ENCODE measurements at places on chromosomes 1 and 21.

GRCh38 chr1:193368302-193368701 is 181.9 kb upstream of the B3GALT2 start:
- no peak for DNase-seq

DNA sequence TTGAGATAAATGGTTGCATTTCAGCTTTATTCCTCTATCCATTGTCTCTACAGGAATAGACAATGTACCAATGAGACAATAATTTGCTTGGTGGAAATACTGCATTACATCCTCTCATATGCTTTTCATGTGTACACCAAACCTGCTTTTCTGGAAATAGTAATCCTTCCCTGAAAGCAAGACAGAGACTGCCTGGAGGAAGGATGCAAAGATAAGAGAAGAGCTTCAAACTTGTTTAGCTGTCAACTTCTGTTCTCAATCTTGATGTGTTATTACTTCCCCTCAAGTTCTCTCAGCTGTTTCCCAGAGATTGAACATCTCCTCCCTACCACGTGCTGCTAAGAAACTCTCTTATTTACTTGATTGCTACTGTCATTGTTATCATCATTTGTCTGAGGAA is 1125.4 kb upstream of the TMPRSS15 start:
- DNase-seq: no peak

GRCh38 chr1:231407547-231408396 is 14.3 kb downstream of the EGLN1 start:
- no peak for DNase-seq

- no peak for DNase-seq
Measured at GRCh38 chr1:23719162-23719820, 24.0 kb upstream of the ELOA start.

DNA sequence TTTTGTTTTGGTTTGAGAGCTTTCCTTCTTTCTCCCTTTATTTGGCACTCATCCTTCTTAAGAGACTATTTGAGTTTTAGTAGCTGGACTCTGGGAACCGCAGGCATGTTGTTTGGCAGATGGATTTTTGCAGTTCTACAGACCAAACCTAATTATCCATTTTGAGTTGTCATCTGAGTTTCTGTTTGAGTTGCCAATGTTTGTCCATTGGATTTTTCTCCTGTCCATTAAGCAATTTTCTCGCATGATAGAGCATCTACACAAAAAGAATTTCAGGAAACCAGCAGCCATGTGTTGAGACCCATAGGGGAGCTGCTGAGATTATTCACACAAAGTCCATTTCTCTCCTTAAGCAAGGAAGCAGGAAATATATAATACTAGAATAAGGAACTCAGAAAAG is 17.2 kb upstream of the CXADR start:
- DNase-seq: no peak

- no peak for DNase-seq
Measured at GRCh38 chr1:172727275-172727857, 68.5 kb downstream of the FASLG start.

DNA sequence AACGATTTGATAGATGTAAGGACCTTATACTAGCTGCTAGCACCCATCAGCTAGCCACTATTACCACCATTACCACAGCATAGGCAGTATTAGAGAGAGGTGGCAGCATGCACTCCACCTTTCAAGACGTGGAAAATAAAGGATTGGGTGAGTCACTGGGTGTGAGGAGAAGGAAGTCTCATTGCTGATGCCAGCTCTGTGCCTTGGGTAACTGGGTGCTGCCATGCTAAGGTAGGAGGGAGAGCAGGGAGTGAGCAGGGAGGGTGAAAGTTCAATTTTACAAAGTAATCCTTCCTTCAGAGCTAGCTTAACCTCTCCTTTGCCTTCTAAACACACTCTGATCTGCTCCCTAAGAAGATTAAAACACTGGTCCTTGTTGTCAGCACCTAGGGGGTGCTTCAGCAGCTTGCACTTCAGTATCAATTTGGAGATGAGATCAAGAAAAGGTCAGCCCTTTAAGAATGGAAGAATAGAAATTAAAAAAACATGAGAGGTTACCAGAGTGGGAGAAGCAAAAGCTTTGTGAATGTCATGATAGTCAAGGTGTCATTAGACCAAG is 1.8 kb upstream of the LIN9 start:
- no peak for DNase-seq

- DNase-seq: no peak
Measured at GRCh38 chr1:232571523-232571922, 58.4 kb downstream of the SIPA1L2 start.

- DNase-seq: no peak
Measured at GRCh38 chr1:185813401-185813979, 79.3 kb downstream of the HMCN1 start.

DNA sequence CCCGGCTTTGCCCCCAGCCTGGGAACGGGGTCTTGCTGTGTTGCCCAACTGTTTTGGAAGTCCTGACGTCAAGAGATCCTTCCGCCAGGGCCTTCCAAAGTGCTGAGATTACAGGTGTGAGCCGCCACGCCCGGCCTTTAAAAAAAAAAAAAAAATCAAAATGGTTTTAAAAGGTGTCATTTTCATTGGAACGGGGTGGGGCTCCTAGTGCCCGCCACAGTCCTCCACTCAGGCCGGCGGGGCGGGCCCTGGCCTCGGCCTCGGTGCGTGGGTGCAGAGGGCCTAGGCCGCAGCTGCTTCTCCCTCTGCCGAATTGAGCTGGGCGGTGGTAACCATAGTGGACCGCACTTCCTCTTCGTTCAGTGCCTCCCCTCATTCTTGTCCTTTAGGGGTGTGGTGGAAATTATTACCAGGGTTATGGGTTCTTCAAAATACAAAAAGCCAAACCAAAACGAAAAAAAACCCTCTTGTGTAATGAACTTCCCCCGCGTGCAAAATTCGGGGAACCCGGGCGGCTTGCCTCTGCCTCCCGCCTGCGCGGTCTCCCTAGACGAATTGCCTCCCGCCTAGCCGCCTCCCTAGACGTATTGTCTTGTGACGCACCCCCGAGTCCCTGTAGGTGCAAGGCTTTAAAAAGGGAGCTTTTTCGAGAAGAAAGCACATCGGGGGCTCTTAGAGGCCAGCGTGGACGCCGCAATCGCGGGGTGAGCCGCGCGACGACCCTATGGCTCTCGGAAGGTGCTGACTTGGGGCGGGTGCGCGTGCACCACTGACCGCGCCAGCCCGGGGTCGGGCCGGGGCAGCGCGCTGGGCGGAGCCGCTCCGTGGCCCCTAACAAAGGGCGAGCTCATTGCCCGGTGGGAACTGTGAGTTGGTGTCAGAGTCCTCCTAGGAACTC is 10.5 kb upstream of the SPEN start:
- DNase-seq: peak; percentile 62

- no peak for DNase-seq
Measured at GRCh38 chr1:80523861-80524260, 1276.9 kb upstream of the ADGRL2 start.

- DNase-seq: peak; percentile 14
Measured at GRCh38 chr1:20058531-20058930, 11.5 kb upstream of the PLA2G5 start.

GRCh38 chr1:8516278-8516777 is 198.4 kb downstream of the SLC45A1 start:
- no peak for DNase-seq

DNA sequence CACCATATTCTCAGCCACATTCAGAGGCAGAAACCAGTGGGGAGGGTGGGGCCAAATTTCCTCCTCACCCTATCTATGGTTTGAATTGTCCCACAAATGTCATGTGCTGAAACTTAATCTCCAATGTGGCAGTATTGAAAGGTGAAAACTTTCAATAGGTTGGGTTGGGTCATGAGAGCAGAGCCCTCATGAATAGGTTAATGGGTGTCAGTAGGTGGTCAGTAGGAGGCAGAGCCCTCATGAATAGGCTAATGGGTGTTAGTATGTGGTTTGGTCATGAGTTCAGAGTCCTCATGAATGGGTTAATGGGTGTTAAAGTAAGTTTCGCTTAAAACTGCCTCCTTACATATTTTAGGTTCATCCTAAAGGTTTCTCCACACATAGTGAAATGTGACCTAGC is 170.0 kb downstream of the FCRL5 start:
- no peak for DNase-seq

DNA sequence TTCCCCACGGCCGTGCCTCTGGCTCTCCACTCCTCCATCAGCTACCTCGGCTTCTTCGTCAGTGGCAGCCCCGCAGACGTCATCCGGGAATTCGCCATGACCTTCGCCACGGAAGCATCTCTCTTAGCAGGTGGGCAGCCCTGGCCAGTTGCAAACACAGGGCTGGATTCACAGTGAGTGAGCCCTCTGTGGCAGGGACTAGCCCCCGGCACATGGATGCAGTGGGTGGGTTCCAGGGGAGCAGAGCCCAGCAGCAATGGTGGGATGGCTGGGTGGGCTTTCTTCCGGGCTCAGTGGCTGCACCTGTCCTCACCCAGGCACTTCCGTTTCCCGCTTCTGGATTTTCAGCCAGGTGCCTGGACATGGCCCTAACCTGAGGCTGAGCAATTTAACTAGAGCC is 9.4 kb downstream of the UBASH3A start:
- no peak for DNase-seq

DNA sequence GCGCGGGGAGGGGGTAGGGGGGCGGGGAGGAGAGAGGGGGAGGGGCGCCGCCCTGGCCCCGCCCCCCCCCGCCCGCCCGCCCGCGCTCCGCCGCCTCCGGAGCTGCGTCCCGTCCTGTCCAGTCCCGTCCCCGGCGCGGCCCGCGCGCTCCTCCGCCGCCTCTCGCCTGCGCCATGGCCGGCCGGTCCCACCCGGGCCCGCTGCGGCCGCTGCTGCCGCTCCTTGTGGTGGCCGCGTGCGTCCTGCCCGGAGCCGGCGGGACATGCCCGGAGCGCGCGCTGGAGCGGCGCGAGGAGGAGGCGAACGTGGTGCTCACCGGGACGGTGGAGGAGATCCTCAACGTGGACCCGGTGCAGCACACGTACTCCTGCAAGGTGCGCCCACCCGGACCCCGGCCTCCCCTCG is at the start of gene AGRN:
Gene AGRN (plus strand): TSS at position 121 of the 405 bp plus-strand sequence. CDS start 53 bp downstream, at position 174.
- no peak for DNase-seq

DNA sequence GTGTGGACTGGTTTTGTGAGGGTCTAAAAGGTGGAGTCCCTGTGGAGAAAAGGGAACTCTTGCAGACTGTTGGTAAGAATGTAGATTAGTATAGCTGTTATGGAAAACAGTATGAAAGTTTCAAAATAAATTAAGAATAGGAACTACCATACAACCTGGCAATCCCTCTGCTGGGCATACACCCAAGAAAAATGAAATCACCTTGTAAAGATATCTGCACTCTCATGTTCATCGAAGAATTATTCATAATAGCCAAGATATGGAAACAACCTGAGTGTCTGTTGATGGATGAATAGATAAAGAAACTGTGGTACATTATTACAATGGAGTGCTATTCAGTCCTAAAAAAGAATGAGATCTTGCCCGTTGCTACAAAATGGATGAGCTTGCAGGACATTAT is 109.6 kb downstream of the TBX19 start:
- DNase-seq: no peak

DNA sequence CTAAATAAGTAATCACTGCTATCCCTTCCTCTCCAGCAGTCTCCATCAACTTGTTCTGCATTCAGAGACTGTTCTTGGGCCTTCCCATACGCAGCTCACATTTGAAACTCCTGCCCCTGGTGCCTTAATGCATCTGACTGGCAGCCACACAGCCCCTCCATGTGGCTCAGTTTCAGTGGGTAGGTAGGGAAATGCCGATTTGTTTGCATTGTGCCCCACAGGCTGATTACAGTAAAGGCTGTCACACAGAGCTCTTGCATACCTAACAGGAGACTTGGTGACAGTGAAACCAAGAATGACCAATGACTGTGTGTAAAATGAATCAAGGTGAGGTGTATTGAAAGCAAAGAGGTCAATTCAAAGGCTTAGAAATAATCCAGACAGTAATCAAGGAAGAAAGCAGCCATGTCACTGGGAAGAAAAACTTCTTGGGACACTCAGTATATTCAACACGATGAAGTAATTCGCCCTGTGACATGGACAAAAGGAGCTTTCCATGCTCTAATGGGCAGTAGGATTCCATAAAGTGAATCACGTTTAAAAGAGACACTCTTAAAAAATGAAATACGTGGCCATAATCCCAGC is 12.7 kb upstream of the B3GALNT2 start:
- no peak for DNase-seq
